ENCODE measurements at places on chromosomes 12 and 14.

DNA sequence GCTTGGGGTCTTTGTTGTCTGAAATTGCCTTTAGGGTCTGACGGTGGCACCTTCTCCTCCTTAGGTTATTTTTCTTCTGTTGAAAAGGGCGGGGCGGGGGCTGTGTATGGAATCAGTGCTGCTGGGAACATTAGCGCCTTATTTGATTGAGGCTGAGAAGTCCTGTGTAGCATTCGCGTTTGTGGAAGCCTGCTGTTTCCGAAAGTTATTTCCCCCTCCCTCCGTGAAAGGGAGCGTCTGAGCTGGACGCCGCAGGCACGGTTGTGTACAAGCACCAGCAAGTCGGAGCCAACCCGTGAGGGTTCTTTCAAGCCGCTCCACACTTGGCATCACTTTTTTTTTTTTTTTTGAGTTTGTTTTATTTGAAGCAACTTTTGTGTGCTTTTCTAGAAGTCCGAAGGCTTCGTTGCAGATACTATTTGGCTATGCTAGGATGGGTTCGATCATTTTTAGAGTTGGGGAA lies 1.1 kb downstream of the SYNE2 start:
- DNase-seq, result peak; percentile 32

DNA sequence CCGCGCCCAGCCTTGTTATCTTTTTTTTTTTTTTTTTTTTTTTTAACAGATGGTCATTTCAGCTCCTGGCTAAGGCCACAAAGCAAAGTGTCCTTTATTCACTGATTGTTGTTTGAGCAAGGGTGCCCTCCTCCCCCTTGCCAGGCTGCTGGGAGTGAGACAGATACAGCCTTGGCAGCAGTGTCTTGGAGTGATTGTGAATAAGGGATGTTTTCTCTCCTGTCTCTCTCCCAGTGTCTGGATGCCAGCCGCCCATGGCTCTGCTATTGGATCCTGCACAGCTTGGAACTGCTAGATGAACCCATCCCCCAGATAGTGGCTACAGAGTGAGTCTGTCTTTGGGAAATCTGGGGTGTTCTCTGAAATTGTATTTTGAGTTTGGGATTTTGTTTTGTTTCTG lies 28.7 kb downstream of the FNTB start:
- no peak for DNase-seq

DNA sequence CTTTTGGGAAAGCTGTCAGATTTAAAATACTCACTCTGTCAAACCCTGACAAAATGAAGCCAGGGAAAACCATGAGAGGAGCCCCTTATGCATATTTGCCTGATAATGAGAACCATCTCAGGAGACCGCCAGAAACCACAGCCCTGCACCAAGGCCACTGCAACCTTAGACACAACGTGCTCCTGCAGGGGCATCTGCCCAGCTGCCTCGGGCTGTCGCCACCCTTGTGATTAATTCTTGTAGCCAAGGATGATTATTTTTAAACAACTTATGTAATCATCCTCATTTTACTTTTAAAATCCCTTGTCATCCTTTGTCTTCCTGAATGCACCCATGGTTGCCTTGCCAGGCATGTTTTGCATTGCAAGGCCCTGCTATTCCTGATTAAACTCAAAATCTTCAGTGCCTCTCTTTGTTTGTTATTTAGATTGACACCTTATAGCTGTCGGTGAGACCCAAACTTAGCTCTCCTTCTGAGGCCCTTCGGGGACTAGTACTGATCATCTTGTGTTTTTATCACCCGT lies 766.4 kb upstream of the TMEM132C start:
- DNase-seq, result no peak

GRCh38 chr14:100358396-100358795 lies 35.3 kb downstream of the SLC25A47 start:
- DNase-seq, result no peak

DNA sequence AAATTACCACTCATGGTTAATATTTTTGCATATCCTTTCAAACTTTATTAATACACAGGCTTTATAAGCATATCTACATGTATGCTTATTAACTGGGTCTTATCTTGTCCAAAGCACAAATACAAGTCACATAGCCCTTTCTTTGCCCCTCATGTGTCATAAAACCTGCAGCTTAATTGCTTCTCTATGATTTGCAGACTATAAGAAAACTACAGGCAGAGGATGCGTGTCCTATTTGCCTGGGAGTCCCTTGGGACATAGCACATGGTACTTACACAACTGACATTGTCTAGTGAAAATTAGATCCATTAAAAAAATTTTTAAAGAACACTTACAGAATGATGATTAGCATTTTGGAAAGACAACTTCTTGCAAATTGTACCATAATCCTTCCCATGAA lies 190.5 kb upstream of the PLEKHA5 start:
- no peak for DNase-seq

- DNase-seq, result no peak
Observed at GRCh38 chr12:120037851-120038250, 48.8 kb downstream of the BICDL1 start.

GRCh38 chr12:45912774-45913173 lies 77.6 kb downstream of the SCAF11 start:
- no peak for DNase-seq

DNA sequence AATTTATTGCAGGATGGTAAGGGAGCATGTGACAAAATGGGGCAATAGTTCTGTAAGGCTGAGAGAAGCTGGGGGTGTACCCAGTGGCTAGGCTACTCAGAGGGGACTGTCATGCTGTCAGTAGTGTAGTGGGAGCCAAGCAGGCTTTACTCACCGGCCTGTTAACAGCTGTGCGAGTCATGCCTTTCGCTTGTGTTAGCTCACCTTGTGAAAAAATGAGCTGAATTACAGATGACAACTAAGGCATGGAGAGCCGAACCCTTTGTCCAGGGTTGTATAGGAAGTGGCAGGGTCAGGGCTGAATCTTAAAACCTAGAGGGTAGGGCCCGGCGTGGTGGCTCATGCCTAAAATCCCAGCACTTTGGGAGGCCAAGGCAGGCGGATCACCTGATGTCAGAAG lies 37.9 kb downstream of the SH2B3 start:
- DNase-seq, result no peak

GRCh38 chr14:38512236-38512635 lies 256.3 kb upstream of the CLEC14A start:
- DNase-seq, result no peak

- peak; percentile 59 for DNase-seq
Observed at GRCh38 chr14:100640471-100641273, 53.5 kb upstream of the BEGAIN start.

Data from activated naive CD4-positive, alpha-beta T cell (primary cell).